ENCODE measurements at places on chromosomes 1 and 21. TPM values are rescaled to one million over a fixed set of nuclear protein-coding genes. Genes with fewer than 3 reads are reported as not detected.

DNA sequence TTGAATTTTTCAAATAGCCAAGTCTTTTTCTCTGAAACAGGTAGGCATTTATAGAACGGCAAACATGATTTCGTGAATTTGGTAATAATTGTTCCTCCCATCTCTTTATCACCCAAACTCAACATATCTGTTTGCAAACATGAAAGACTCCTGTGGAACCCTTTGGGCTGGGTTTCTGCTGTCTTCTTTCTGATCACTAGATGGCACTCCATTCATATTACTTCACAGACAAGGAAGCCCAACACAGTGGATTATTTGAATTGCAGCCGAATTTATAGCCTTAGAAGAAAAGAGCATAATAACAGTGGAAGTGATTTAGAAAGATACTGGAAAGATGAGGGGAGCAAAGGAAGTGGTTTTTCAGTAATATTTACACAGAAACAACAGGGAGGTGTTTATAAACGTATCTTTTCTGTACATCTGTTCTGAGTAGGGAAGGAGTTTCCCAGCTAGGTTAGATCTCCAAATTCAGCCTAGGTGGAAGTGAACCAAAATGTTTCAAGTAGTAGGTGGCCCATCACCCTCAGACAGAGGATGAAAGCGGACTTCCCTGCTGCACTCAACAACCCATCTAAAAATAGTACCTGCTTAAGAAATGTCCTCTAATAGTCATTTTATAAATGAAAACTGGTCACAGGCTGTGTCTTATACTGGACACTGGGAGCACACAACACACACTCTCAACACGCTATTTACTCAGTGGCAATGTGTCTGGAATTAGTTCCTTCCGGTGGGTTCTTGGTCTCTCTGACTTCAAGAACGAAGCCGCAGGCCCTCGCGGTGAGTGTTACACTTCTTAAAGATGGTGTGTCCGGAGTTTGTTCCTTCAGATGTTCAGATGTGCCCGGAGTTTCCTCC lies 67.6 kb downstream of the MAP3K21 start:
- DNase-seq = peak; percentile 78

- no peak for DNase-seq
Observed at GRCh38 chr1:35835398-35835797, 27.6 kb downstream of the AGO4 start.

GRCh38 chr1:208048904-208049303 lies 138.0 kb upstream of the CD34 start:
- no peak for DNase-seq

DNA sequence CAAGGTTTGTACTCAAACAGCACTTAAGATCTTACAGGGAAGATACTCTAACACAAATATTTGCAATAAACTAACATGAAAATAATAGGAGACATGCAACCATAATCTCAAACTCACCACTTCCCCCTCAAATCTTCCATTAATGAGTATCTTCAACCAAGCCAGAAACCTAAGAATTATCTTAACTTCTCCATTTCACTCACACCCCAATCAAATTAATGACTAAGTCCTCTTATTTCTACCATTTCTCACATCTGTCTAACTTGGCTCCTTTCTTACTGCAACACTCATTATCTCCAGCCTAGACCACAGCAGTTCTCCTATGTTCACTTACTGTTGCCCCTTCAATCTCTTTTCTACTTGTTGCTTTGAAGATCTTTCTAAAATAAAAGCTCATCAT lies 10.4 kb downstream of the RBBP5 start:
- no peak for DNase-seq

GRCh38 chr1:156136970-156137483 lies 16.4 kb upstream of the SEMA4A start:
- DNase-seq = no peak

GRCh38 chr1:4836574-4836973 lies 182.2 kb downstream of the AJAP1 start:
- DNase-seq = no peak

- DNase-seq = no peak
Observed at GRCh38 chr1:93542398-93542797, 94.5 kb downstream of the FNBP1L start.

GRCh38 chr1:242431786-242432185 lies 92.7 kb downstream of the PLD5 start:
- no peak for DNase-seq

- no peak for DNase-seq
Observed at GRCh38 chr1:248372394-248372793, 3.2 kb upstream of the OR2T6 start.

DNA sequence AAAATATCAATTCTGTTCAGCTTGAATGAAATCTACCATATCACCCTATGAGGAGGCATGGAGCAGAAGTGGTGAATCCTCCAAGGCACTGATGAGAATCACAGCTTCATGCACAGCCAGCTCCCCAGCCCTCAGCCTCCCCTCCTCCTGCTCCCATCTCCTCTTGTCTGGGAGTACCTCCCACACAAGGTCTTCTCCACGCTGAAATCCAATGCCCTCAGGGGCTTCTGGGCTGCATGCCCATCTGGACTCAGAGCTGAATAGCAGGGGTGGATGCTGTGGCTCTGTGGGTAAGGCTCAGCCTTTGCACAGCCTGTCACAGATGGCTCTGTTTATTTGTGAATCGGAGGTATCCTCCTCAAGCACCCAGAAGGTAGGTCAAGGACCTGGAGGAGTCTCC lies 48.6 kb downstream of the KCNC4 start:
- DNase-seq = no peak

GRCh38 chr1:226617109-226617508 lies 68.5 kb downstream of the STUM start:
- DNase-seq = no peak

DNA sequence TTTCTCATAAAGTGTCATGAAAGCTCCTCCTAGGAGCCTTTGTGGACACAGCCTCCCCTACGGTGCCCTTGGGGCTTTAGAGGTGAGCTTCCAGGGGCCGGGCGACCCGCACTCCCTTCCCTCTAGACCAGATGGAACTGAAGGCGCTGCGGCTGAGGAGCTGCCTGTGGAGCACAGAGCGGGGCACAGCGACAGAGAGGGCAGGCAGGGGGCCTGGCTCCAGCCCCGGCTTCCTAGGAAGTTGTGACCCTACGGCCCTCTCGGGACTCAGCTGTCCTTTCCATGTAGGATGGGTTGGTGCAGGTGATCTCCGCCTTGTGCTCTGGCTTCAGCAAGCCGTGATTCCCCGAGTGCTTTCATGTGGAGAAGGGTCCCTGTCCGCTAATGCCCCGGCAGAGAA lies 23.6 kb upstream of the NEK2 start:
- DNase-seq = no peak

DNA sequence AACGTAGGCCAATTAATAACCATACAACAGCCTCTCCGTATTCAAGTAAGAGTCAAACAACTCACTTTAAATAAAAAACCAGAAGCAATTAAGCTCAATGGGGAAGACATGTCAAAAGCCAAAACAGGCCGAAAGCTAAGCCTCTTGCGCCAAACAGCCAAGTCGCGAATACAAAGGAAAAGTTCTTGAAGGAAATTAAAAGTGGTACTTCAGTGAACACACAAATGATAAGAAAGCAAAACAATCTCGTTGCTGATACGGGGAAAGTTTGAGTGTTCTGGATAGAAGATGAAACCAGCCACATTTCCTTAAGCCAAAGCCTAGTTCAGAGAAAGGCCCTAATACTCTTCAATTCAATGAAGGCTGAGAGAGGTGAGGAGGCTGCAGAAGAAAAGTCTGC lies 53.4 kb downstream of the SIPA1L2 start:
- no peak for DNase-seq

DNA sequence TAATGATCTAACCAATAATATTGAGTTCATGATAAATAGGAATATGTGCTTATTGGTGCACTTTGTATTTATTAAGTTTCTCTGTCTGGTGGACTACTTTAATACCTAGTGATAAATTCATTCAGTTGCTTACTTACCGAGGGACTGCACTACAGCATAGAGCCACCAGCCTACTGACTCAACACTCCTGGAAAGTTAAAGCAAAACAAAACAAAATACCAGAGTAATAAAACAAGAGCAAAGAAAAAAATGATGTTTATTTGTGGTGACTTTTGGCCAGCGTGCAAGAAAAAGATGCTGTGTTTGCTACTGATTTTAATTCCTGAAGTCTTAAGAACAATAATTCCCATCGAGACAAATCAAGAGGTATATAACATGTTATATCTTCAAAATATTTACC lies 586.3 kb downstream of the PLA2G4A start:
- no peak for DNase-seq

GRCh38 chr1:207858806-207859205 lies 52.1 kb downstream of the CD34 start:
- DNase-seq = no peak

DNA sequence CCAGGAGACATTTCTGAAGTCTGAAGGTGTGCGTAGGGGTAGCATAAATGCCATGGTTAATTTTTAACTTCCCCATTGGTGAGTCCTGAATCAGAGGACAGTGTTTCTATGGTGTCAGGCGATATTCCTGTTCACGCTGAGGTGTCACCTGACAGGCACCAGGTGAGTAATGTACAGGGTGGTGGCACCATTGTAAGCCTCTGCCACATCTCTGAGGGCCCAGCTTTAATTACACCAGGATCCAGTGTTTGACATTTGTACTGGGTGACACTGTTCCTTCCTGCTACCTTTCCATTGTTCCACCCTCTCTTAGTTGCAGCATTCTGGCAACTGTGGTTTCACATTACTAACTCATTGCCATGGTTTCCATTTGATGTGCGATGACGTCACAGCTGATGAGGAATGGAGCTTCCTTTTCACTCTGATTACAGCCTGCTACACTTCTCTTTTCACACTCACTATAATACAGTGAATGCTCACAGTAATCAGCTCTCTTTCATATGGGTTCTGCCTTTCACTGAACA lies 40.6 kb upstream of the MARK1 start:
- DNase-seq = peak; percentile 83

DNA sequence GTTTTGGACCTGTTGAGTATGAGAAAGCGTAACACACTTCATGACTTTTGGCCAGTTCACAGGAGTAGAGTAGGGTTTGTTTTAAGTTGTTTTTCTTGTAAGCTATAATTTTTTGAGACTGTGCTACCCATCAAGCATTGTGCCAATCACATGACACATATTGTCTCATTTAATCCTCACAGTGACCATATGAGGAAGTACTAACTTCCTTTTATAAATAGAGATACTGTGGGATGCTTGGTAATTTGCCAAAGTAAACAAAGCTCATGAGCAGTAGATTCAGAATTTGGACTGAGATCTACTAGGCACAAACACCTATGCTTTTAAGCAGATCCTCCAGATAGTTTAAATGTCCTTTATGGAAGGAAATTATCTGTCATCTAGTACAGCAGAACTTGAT lies 178.3 kb downstream of the CACNA1E start:
- no peak for DNase-seq

GRCh38 chr21:42532466-42533181 lies 19.0 kb downstream of the SLC37A1 start:
- no peak for DNase-seq

DNA sequence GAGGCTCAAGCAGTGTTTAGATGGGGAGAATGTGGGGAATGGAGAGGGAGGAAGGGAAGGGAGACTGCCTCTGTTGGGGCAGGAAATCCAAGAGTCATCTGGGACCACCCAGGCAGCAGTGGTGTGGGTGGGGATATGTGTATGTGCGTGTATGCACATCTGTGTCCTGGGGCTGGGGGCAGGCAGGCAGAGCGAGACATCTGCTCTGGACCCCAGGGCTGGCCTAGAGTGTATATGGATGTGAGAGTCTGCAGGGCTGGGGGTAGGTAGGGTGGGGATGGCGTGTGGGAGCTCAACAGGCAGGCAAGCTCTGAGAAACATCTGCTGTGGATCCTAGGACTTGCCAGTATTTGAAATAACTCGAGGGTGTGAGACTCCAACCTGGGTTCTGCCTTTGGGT lies 3.5 kb downstream of the PTCH2 start:
- no peak for DNase-seq

DNA sequence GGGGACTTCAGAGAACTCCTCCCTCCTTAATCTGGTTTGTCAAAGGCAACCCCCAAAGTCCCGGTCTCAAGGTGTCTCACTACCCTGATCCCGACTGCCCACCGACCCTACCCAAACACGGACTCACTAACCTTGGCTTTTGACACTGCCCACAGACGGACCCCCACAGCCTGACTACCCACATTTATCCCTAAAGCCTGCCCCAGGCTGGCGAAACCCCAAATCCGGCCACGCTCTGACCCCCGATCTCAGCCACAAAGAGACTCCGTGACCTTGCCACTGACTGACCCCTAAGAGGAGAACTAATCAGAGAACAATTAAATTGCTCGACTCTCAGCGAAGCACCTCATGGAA lies 5.2 kb downstream of the ID3 start:
- DNase-seq = no peak

GRCh38 chr21:41583274-41583790 lies 75.4 kb upstream of the TMPRSS2 start:
- DNase-seq = peak; percentile 54

DNA sequence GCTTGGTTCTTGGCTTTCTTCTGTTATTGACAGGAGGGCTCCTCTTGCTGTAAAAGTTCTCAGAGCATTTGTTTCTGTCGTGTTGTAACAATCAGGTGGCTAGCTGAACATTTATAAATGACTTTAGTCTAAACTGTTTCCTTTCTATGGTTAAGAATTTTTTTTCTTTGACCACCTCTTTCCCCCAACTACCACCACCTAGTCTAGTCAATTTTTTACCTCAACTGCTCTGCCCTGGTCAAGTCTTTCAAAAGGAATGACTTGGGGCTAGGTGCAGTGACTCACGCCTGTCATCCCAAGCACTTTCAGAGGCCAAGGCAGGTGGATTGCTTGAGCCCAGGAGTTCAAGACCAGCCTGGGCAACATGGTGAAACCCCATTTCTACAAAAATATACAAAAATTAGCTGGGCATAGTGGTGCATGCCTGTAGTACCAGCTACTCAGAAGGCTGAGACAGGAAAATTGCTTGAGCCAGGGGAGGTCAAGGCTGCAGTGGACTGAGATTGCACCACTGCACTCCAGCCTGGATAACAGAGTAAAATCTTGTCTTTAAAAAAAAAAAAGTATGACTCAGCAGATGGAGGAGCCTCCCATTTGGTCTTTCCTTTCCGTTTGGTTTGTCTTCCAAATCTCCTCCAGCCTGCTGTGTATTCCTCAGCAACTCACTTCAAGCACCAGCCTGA lies 40.7 kb downstream of the MAP3K21 start:
- DNase-seq = no peak

Gene PRKAA2
- 7.8 TPM for total RNA-seq

Gene PADI6
- not detected for total RNA-seq

Gene LRP8
- 2.7 TPM for total RNA-seq

Gene NID1
- total RNA-seq = 57.3 TPM

Gene SLC35F3
- 0.80 TPM for total RNA-seq

Gene AADACL4
- total RNA-seq = 0.20 TPM

Gene ZNF683
- total RNA-seq = not detected

Gene RAVER2
- total RNA-seq = 28.6 TPM

Gene MTARC1
- total RNA-seq = 24.0 TPM

Data from hepatocyte (in vitro differentiated cells).